ENCODE measurements at places on chromosomes 12 and 14.

DNA sequence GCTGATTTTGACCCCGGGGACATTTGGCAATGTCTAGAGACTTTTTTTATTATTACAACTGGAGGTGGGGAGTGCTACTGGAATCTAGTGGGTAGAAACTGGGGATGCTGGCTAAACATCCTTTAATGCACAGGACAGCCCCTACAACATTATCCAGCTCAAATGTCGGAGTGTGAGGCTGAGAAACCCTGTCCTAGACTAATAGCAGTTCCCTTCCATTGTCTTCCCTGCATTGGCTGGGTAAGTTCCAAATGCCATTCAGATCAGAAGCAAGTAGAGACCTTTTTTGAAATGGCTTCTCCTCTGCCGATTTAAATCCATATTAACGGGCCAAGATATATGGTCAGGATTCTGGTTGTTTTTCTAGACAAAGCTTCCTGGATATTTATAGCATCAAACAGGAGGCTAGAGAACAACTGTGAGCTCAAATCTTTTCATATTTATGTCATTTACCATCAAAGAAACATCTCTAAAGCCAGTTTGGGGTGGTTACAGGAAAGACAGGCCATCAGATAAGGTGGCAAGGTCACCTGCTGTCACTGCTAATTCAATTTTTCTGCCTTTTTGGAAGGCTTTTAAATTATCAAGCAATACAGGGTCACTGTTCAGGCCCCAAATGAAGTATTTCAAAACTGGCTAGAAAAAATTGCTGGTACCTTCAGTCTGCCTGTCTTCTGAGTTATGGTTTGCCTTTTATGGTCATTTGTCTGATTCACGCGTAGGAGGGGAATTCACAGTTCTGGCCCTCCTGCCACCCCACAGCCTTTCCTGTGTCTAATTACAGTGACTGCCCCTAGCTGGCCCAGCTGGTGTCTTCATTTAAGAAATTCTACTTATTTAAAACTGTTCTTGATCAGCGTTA lies 20.1 kb upstream of the AKAP5 start:
- peak; percentile 4 for DNase-seq

DNA sequence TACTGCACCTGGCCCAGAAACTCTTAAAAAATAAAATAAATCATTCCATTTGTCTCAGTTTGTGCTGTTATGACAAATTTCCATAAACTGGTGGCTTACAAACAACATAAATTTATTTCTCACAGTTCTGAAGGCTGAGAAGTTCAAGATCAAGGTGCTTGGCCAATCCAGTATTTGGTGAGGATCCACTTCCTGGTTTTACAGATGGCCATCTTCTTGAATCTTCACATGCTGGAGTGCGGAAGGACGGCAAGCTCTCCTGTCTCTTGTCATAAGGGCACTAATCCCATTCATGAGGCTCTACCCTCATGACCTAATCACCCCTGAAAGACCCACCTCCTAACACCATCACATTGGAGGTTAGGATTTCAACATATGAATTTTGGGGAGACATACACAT lies 29.9 kb upstream of the MYBPC1 start:
- DNase-seq, result no peak

DNA sequence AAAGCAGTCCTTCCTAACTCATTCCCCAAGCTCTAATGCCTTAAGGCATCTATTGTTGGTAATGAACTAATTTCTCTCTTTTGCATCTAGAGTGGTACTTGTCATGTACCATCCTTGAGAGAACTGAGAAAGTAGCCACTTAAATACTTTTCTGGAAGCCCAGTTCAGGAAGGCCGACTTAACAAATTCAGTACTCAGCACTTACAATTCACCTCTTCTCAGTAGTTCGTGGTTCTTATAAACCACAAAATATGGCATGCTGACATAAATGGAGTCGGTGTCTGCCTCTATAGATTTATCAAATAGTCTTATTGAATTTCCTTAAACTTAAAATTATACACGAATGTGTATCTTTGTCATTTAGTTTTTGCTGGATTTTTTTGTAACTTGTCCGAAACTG lies 9.4 kb upstream of the COCH start:
- DNase-seq, result no peak

DNA sequence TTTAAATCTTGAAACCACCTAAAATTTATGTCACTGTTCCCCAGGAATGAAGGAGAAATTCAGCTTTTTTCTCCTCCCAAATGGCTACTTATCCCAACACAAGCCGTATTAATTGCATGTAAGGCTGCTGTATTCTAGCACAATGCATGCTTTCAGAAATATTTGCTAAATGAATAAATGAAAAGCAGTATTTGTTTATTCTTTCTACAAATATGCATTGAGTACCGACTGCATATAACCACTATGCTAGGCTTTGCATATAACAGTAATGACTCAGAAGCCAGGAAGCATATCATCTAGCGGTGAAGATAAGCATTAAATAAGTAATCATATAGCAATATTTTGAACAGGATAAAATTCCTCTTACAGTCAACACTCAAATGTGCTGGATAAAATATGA lies 5.7 kb upstream of the LRR1 start:
- no peak for DNase-seq

GRCh38 chr14:102182190-102182589 lies 42.5 kb downstream of the WDR20 start:
- DNase-seq, result no peak

GRCh38 chr12:807041-807735 lies 54.8 kb downstream of the WNK1 start:
- DNase-seq, result no peak

- DNase-seq, result no peak
Observed at GRCh38 chr12:68871921-68872320, 61.0 kb downstream of the CPM start.

GRCh38 chr14:89927186-89927865 lies 27.2 kb downstream of the EFCAB11 start:
- DNase-seq, result no peak

GRCh38 chr12:124411953-124412645 lies 117.2 kb downstream of the RFLNA start:
- no peak for DNase-seq

DNA sequence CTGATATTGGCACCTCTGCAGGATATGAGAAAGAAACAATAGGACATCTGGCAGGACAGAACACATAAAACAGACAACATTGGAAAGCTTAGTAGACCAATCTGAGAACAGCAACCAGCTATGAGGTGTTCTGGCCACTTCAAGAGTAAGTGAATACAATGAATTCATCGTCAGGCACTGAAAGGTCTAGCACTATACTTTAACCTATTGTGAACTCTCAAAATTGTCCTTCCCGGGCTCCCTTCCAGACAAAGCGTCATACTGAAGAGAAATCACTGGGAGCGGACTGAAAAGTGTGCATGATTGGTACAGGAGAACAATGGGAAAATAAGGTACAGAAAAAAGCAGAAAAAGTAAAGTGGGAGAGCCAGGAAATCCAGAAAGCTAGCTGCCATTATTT lies 75.8 kb downstream of the LRP6 start:
- DNase-seq, result no peak

DNA sequence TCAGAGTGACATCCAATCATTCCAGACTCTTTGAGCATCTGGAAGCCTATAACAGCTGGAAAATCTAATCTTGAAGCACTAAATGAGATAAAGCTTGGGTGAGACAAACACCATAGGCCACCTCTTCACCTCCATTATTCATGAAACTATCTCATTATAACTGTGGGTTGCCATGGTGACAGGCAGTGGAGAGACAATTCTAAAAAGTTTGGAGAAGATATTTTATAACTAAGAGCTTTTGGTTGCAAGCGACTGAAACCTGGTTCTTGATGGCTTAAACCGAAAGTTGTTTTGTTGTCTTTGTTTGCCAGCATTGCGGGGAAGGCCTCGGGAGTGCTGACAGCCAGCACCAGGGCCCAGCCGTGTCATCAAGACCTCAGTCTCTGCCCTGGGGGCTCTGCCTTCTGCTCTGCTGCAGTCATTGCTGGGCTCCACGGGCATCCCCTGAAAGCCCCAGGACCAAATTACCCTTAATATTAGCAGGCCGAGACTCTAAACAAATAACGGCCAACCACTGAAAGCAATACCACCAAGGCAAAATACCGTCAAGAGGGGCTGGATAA lies 353.6 kb upstream of the SFSWAP start:
- DNase-seq, result no peak

GRCh38 chr12:111954969-111955368 lies 58.0 kb downstream of the TMEM116 start:
- no peak for DNase-seq

GRCh38 chr14:90674716-90675115 lies 141.5 kb downstream of the TTC7B start:
- DNase-seq, result no peak

- DNase-seq, result no peak
Observed at GRCh38 chr12:91434081-91434480, 251.5 kb upstream of the DCN start.

DNA sequence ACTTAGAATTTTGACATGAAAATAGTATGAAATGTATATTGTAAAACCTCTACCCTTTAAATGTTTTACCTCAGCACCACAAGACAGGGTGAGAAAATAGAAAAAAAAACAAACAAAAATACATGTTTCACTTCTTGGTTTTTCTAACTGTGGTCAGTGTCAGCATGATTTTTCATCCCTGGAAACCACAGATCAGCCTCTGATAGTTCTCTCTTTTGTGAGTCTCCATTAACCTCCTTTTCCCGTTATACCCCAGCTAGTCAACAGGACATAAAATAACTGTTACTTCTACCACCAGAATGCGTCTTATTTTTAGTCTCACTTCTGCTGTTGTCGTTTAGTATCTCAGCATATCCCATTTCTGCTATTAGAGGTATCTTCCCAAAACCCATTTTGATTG lies 48.3 kb upstream of the KCNMB4 start:
- DNase-seq, result no peak

GRCh38 chr12:121789800-121790728 lies 3.4 kb downstream of the RHOF start:
- peak; percentile 94 for DNase-seq

DNA sequence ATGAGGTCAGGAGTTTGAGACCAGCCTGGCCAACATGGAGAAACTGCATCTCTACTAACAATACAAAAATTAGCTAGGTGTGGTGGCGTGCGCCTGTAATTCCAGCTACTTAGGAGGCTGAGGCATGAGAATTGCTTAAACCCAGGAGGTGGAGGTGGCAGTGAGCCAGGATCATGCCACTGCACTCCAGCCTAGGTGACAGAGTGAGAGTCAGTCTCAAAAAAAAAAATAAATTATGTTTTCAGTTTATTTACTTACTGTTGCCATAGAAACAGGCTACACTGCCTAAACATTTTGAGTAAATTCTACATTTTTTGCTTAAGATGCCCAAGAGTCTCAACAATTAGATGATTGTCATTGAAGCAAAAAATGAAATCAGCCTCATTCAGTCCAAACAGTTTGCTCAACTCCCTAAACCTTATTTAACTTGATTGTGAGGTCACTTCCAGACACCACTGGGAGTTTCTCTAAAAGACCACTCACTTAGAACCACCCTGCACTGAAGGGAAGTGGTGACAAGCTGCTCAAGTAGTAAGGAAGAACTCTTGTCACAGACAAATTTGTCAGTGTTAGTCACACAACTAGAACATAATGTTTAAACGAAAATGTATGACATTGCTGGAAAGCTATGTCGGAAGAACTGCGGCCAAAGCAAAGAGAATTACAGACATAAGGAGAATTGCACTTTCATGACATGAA lies 9.8 kb upstream of the GNPNAT1 start:
- DNase-seq, result peak; percentile 32

GRCh38 chr12:4579305-4580102 lies 17.5 kb downstream of the DYRK4 start:
- DNase-seq, result no peak

- DNase-seq, result no peak
Observed at GRCh38 chr14:35088514-35088913, 33.3 kb downstream of the PPP2R3C start.

DNA sequence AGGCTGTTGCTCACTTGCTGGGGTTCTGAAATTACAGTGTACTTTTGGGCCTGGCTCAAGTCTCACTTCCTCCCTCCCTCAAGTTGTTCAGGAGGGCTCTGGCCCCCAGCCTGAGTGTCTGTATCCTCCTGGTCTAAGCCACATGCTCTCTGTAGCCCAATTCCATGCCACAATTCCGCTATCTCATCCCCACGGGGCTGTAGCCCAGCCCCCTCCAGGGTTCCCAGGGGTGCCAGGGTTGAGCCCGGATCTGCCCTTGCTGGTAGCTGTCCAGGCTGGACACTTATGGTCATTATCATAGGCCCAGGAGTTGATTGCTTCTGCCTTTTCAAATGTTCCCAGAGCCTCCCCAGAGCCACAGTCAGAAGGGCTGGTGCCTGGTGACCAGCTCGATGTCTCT lies 65.3 kb downstream of the PRIMA1 start:
- DNase-seq, result no peak

DNA sequence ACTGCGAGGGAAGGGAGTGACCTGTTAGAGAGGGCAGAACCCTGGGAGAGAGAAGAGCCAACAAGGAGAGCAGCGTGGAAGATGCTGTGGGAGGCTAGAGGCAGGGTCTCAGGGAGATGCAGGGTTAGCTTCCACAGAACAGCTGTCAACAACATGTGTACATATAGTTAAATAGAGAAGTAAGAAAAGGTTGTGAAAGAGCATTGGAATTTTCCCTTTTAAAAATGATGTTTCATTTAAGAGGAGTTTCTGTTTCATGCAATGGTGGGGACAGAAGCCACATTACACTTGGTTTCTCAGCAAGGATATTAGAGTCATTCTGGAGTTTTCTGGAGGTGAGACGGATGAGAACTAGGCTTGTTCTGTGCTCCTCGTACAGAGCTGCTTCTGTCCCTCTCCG lies 23.8 kb upstream of the TBC1D30 start:
- no peak for DNase-seq

GRCh38 chr14:56390859-56391258 lies 188.7 kb upstream of the TMEM260 start:
- no peak for DNase-seq

GRCh38 chr12:120321382-120322202 lies 6.0 kb downstream of the PLA2G1B start:
- no peak for DNase-seq

- no peak for DNase-seq
Observed at GRCh38 chr14:79175671-79176070, 1005.5 kb downstream of the NRXN3 start.

DNA sequence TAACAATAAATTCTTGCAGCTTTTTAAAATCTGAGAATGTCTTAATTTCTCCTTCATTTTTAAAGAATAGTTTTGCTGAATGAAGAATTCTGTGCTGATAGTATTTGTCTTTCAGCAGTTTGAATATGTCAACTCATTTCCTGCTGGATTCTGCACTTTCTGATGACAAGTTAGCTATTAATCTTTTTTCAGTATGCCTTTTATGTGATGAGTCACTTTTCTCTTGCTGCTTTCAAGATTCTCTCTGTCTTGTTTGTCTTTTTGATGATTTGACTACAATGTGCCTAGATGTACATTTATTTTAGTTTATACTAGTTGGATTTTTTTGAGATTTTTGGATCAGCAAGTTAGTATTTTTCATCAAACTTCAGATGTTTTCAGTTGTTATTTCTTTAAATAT lies 87.9 kb upstream of the AVPR1A start:
- no peak for DNase-seq

- no peak for DNase-seq
Observed at GRCh38 chr12:129659961-129660622, 243.7 kb downstream of the TMEM132D start.

- no peak for DNase-seq
Observed at GRCh38 chr12:40693207-40693821, 1.1 kb downstream of the CNTN1 start.

Measured in naive thymus-derived CD8-positive, alpha-beta T cell (primary cell).